ENCODE measurements at places on chromosomes 4 and X. TPM values are rescaled to one million over a fixed set of nuclear protein-coding genes. Genes with fewer than 3 reads are reported as not detected.

GRCh38 chrX:20224814-20225487 is 41.8 kb downstream of the RPS6KA3 start:
- DNase-seq = no peak

GRCh38 chrX:100648458-100649417 is 4.7 kb downstream of the SRPX2 start:
- no peak for DNase-seq

GRCh38 chr4:69849297-69849696 is 10.6 kb downstream of the SULT1E1 start:
- no peak for DNase-seq

DNA sequence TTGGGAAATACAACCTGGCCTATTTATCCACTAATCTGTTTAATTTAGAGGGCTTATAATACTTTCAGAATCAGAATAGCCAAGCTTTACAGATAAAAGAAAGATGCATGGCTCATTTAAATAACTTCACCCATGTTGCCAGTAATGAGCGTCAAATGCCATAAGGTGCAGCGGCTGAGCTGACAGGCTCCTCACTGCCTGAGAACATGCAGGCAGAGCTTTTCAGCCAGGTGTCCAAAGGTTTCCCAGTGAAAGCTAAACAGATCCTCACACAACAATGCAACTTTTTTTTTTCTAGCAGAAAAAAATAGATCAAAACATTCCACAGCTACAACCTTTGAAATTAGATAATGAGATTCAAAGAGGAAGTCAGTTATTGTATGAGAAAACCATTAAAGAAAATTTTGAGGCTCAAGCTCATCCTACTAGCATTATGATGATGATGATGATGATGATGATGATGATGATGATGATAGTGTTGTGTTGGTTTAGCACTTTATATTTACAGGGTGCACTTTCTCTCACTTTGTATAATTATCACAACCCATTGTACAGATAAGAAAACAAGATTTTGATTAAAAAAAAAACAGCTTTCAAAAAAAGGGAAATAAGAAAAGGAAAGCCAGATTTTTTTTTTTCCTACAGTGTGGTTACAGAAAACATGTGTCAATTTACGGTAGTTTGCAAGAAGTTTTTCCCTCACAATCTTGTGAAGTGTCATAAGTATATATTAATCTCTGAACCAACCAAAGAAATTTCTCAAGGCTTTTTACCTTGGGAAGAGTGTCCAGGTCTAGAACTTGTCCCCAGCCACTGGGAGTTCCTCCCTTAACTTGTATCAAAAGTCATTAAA is 12.2 kb upstream of the TNIP3 start:
- no peak for DNase-seq

- DNase-seq = no peak
Measured at GRCh38 chr4:70818921-70819320, 20.8 kb downstream of the GRSF1 start.

GRCh38 chr4:184039963-184040383 is 134.9 kb downstream of the STOX2 start:
- no peak for DNase-seq

- DNase-seq = no peak
Measured at GRCh38 chr4:98609934-98610333, 48.5 kb downstream of the TSPAN5 start.

- DNase-seq = no peak
Measured at GRCh38 chrX:49992853-49993252, 70.5 kb downstream of the CLCN5 start.

DNA sequence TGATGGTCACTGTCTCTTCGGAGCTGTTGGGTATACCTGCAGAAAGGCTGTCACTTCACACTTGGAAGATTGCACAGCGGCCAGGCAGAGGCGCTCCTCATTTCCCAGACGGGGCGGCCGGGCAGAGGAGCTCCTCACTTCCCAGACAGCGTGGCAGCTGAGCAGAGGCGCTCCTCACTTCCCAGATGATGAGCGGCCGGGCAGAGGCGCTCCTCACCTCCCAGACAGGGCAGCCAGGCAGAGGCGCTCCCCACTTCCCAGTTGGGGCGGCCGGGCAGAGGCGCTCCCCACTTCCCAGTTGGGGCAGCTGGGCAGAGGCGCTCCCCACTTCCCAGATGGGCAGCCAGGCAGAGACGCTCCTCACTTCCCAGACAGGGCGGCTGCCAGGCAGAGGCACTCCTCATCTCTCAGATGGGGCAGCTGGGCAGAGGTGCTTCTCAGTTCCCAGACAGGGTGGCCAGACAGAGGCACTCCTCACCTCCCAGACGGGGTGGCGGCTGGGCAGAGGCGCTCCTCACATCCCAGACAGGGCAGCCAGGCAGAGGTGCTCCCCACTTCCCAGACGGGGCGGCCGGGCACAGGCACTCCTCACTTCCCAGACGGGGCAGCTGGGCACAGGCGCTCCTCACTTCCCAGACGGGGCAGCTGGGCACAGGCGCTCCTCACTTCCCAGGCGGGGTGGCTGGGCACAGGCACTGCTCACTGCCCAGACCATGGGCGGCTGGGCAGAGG is 18.8 kb downstream of the PABPC1L2B start:
- no peak for DNase-seq

- DNase-seq = no peak
Measured at GRCh38 chrX:108132876-108133275, 41.3 kb downstream of the ATG4A start.

DNA sequence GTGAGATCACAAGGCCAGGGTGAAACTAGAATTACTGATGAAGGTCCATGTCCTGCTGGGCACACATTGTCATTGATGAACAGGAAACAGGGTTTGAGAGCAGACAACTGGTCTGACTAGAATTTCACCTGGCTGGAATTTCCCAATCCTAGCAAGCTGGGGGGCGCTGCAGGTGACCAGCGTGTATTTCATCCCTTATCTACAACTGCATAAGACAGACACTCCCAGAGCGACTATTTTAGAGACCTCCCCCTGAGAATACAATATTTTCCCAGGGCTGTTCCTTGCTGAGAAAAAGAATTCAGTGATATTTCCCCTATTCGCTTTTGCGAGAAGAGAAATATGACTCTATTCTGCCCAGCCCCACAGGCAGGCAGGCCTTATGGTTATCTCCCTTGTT is 432.6 kb upstream of the GALNT7 start:
- no peak for DNase-seq

DNA sequence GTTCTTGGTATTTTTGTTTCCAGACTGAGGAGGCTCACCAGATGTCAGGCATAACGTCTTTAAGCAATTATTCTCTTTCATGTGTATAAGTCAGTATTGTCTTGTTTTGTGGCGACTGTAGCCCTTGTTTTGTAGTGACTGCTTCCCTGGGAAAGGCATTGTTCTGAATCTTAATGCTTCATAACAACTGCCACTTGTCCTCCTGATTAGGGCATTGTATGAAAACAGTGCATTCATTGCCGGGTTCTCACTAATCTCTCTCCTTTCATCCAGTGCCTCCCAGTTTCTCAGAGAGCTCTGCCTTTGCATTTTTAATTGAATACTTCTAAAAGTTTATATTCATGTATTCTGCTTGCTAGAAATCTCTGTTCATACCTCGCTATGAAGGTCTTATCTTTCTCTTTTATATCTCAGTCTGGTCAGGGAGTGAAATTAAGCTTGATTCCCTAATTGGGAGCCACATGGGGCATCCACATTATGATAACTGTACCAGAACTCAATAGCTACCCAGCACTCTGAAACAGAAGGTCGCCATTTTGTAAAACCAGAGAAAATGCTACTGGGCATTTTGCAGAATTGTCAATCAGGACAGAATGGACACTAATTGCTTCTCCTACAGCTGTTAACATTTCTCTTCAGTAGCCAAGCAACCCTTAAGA is 149.8 kb downstream of the GBA3 start:
- DNase-seq = no peak

DNA sequence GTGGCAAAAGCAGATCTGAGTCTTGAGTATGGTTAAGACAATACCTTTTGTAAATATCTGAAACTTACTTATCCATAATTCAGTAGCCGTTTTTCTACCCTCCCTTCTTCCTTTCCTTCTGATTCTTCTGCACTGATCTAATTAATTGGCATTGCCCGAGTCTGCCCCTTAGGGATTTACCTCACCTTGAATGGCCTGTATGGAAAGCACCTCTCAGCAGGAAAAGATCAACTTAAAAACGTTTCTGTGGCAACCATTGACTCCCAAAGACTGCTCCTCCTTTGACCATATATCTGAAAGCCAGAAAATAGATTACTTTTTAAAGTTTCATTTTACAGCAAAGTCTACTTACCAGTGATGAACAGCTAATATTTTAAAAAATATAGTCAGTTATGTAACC is 496.5 kb upstream of the LCORL start:
- no peak for DNase-seq

DNA sequence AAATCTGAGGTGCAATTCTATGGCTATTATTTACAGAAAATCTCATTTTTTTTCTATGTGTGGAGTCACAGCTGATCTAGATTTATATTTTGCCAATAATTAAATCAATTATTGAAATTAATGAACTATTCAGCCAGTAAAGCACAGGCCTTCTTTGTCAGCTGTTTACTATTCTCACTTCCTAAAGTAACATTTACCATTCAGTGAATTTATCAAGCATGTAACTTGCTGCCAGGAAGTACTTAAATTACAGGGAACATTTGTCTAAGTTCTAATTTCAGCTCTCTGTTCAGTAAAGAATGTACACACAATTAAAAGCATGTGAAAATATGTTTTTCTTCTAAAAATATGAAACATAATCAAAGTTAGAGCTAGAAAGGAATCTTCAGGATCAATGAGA is 79.3 kb downstream of the DTHD1 start:
- DNase-seq = no peak

DNA sequence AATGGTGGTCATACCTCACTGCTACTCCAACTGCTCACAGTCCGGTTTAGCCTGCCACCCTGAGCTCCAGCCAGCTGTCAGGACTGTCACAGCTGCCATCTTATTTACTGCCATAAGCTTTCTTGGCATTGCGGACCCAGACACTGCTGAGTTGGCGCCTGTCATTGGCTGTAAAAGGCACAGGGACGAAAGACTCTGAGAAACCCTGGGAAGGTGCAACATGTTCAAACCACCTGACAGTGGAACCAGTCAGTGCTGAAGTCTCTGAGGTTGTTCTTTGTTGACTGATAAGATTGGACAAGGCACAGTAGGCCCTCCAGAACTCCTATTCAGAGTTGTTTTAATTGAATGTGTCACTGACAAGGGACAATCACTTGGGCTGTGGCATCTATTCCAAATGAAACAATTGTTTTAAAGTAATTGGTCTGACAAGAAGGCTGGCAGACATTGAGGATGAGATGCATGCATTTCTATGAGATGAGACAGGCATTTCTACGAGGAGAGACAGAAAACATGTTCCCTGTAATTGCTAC is 927.8 kb downstream of the STPG2 start:
- DNase-seq = no peak

GRCh38 chrX:48751343-48751742 is 10.2 kb upstream of the GLOD5 start:
- DNase-seq = no peak

The SSX7 gene
- not detected for total RNA-seq

The DNAAF6 gene
- not detected for total RNA-seq

The ENPP6 gene
- not detected for total RNA-seq

The NONO gene
- 371 TPM for total RNA-seq

The CCDC110 gene
- 1.8 TPM for total RNA-seq

The GLOD5 gene
- not detected for total RNA-seq

The HERC3 gene
- 124 TPM for total RNA-seq

The DCAF12L1 gene
- not detected for total RNA-seq

The CBR4 gene
- 14.2 TPM for total RNA-seq

The RHOH gene
- 173 TPM for total RNA-seq
